Spleen (tissue), 13 donors: ENCODE measurements at places on chromosomes 3 and 15. TPM values are rescaled to one million over a fixed set of nuclear protein-coding genes. Genes with fewer than 3 reads are reported as not detected.

CHRNA7 gene
- total RNA-seq = 2.6 TPM

DNA sequence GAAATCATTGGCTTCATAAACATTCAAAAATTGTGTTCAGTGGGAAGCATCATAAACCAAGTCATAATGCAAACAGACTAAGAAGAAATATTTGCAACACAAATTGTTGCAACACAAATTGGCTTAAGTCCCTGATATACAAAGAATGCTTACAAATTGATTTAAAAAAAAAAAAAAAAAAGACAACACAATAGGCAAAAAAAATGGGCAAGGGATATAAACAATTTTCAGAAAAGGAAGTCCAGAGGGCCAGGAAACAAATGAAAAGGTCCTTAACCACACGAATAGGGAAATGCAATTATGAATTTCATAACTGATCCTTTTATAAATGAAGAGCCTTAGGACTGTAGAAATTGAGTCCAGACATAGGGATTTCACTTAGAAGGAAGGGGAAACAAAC is 98.9 kb downstream of the LRRK1 start:
- peaks cover 4% of the 10 kb centered on the region for H3K4me1 ChIP-seq
- peaks cover 82% of the 10 kb centered on the region for H3K36me3 ChIP-seq
- no peaks in the 10 kb centered on the region for H3K27me3 ChIP-seq
- DNase-seq = no peak
- no peak overlapping the region for H3K4me3 ChIP-seq

- no peaks in the 10 kb centered on the region for H3K27me3 ChIP-seq
- no peak for DNase-seq
- H3K27ac ChIP-seq = no peak overlapping the region
- H3K36me3 ChIP-seq = no peaks in the 10 kb centered on the region
- H3K4me3 ChIP-seq = no peak overlapping the region
- H3K4me1 ChIP-seq = no peaks in the 10 kb centered on the region
These were observed 24.4 kb downstream of the SLC2A2 start for GRCh38 chr3:171001957-171002694.

- no peak overlapping the region for H3K4me3 ChIP-seq
- H3K36me3 ChIP-seq = no peaks in the 10 kb centered on the region
- H3K4me1 ChIP-seq = peaks cover 31% of the 10 kb centered on the region
- H3K27ac ChIP-seq = peak overlapping the region; percentile 45
These were observed 119.0 kb upstream of the RASGRP1 start for GRCh38 chr15:38683382-38684242.

DNA sequence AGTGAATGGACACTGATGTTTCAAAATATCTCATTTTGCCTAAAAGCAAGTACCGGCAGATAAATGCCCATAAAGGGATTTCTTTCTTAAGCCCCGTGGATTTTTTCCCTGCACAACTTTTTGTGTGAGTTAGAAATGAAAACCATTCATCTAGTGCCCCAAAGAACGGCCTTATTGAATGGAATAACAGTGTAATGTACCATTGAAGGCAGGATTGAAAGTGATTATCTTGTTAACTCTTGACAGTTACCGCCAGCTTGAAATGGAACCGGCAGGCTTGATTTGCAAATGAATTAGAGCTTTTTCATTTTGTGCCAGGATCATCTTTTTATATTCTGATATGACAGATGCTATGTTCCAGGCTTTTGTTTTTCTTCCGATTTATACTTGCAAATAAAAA is 162.2 kb downstream of the RSRC1 start:
- H3K27ac ChIP-seq = no peak overlapping the region
- H3K4me1 ChIP-seq = no peaks in the 10 kb centered on the region
- no peak overlapping the region for H3K4me3 ChIP-seq
- peaks cover 28% of the 10 kb centered on the region for H3K36me3 ChIP-seq
- H3K27me3 ChIP-seq = no peaks in the 10 kb centered on the region
- DNase-seq = no peak

DNA sequence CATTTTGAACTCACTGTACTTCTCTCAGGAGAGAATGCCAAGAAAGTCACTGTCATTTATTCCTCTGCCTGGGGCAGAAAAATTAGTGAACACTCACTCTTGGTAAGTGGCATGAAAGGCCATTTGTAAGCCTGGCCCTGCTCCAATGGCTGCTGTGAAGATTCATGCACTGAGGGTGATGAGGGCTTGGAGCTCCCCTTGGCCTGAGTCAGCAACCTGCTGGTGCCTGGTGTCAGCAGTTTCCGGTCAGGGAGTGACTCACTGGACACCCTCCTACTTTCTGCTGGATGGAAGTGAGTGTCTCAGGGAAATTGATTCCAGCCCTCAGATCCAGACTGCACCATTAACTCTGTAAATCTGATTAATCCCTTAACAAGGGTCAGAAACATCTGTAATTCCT is 37.6 kb downstream of the TRA2B start:
- no peak overlapping the region for H3K4me3 ChIP-seq
- no peaks in the 10 kb centered on the region for H3K27me3 ChIP-seq
- H3K4me1 ChIP-seq = no peaks in the 10 kb centered on the region
- no peaks in the 10 kb centered on the region for H3K36me3 ChIP-seq
- DNase-seq = no peak

DNA sequence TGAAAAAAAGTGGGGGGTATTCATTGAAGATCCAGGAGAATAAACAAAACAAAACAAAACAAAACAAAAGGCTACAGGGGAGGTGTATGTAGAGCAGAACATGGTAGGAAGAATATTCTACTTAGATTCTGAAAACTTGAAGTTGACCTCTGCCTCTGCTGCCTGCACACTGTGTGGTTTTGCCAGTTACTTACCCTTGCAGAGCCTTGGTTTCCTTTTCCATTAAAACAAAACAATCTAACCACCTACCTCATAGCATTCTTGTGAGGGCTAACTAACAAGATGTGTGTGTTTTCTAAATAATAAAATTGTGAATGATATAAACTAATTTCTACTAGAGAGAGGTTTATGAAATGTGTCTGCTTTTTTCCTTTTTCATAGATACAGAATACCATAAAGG is 423.1 kb downstream of the TIGIT start:
- no peak overlapping the region for H3K4me3 ChIP-seq
- no peaks in the 10 kb centered on the region for H3K36me3 ChIP-seq
- no peaks in the 10 kb centered on the region for H3K27me3 ChIP-seq
- DNase-seq = no peak

FBXW12 gene
- total RNA-seq = 0.42 TPM

DNA sequence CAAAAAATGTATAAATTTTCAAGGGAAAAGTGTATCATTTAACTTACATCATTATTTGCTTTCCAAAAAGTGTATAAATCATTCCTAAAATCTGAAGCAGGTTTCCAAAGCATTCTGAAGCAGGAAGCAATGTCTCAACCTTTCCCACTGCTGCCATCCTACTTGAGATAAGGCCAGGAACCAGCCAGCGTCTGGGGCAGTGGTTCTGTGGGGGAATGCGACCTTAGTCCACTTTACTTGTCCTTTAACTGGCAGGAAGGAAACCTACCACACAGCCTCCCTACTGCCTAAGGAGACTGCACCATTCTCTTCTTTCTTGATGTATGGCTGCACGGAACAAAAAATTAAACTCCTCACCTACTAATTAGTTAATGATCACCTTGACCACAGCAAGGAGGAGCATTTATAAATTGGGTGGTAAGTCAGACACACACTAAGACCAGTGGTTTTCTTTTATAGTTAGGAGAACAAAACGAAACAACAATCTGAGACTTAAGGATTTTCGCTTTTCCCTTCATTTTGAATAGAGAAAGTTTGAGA is 3.7 kb downstream of the SORD start:
- peaks cover 7% of the 10 kb centered on the region for H3K4me1 ChIP-seq
- no peak overlapping the region for H3K27ac ChIP-seq
- DNase-seq = no peak
- H3K36me3 ChIP-seq = peaks cover 7% of the 10 kb centered on the region

TRIM42 gene
- not detected for total RNA-seq

DNA sequence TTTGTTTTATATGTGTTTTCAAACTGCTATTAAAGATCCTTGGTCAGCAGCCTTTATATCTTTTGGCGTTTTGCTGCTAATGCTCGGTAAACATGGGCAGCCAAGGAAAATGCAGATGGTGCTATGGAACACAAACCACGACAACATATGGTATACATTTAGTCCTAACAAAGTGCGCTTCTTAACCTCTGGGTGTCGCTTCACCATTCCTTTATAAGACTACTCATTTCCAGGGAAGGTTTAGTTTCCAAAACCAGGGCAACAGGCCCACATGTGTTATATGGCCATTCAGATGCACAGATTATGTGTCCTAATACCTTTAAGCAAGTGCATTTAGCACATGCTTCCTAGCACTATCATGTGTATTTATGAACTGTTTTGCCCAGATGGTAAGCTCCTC is 14.7 kb downstream of the SHOX2 start:
- H3K4me1 ChIP-seq = peaks cover 18% of the 10 kb centered on the region
- DNase-seq = no peak
- no peak overlapping the region for H3K27ac ChIP-seq
- H3K27me3 ChIP-seq = peaks cover 84% of the 10 kb centered on the region
